ENCODE measurements at places on chromosomes 1 and 21.

- DNase-seq: no peak
Observed at GRCh38 chr1:32759521-32759981, 57.0 kb upstream of the SYNC start.

- no peak for DNase-seq
Observed at GRCh38 chr1:216224233-216224632, 199.0 kb downstream of the USH2A start.

- DNase-seq: no peak
Observed at GRCh38 chr1:115086176-115086830, 3.0 kb downstream of the TSPAN2 start.

- DNase-seq: no peak
Observed at GRCh38 chr1:47635111-47635510, 197.3 kb downstream of the FOXD2 start.

DNA sequence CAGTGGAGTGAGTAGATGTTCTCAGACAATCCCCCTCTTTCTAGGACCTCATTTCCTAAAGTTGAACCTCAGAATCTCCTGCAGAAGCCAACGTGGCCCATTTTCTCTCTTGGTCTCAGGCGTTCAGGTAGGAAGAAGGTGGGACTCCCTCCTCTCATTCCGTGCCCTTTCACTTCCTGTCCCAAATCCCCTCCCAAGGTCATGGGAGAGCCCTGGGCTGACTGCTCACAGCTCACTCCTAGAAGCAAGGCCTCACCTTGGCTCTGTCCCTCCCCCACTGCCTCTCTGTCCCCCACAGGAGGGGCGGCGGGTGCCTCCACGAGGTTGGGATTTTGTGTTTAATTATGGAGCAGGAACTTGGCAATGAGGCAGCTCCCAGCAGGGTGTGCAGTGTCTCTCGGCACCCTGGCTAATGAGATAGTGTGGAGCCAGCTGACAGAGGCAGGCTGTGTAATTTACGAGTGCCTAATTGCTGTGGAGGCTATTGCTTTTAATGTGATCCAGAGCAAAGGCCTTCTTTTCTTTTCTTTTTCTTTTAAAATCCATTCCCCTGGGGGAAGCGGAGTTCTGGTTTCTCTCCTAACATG is 9.1 kb upstream of the CDK18 start:
- no peak for DNase-seq

All from activated CD8-positive, alpha-beta T cell treated with anti-CD3 and anti-CD28 coated beads, Interleukin-2, amount 10 ng/mL, durations not matched to agents 7 days and 5 days (primary cell).